ENCODE measurements at places on chromosomes 2 and 18.

- no peak for DNase-seq
These were observed 4.0 kb downstream of the B4GALT6 start for GRCh38 chr18:31680433-31680811.

GRCh38 chr2:3430172-3430571 is 50.7 kb downstream of the TRAPPC12 start:
- no peak for DNase-seq

DNA sequence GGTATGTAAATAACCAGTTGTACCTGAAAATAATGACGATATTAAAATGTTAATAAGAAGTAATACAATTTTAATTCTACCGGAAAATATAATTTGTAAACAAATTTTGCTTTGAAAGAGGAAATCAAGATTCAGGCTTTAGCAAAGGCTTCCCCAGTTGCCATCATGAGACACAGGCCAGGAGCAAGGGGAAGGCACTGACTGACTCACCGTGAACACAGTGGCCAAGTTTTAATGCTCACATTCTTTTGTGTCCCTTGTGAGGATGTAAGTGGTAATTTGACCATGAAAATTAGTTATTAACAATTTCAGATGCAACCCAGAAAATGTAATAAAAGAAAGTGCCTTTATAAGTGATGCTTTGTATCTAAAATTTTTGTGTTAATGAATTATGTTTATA is 164.1 kb downstream of the GREB1L start:
- no peak for DNase-seq

DNA sequence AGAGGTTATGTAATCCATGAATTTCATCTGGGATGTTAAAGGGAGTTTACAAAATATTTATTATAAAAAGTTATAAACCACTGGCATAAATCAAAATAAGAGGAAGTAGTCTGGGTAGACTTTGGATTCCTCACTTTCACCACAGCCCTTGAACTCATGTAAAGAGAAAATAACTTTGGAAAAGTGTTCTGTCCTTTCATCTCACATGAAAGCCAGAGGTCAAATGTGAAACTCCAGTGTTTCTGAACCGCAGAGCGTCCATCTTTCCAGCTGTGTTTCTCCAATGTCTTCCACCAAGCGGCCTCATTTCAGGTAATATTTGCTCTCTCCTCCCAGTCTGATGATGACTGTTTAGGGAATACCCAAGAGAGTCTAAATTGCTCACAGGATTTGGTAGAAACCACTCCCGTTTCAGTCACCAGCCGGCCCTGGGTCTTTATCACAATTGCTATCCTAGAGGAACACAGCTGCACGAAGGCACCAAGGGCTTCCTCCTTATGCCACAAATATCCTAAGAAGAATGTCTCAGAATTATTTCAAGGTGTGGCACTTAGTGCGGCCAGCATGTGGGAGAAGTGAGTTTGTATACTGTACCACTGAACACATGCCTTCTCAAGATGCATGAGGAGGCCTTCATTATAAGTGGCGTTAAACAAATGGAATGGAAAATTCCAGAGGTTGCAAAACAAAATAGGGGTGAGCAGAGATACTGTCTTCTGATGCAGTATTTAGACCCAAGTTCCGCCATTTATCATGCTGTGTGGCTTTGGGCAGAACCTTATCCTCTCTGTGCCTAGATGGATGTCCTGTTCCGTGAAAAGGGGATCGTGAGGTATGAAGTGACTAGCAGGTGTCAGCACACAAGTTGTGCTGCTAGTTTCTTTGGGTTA is 63.8 kb downstream of the ACTR2 start:
- DNase-seq, result no peak

DNA sequence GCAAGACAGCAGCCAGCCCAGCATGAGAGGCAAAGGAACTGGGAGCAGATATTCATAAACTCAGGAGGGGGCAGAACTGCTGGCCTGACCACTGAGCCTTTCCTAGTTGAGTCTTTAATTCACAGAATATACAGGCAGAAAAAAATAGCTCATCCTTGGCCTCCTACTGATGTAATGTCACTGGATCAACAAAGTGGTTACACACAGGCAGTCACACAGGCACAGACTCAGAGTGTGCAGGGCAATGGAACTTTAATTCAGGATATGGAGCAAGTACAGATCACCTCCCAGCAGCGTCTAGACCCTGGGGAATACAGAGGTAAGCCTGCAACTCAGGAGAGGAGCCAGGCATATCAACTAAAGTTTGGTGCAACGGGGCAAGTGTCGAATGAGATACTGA is 75.4 kb downstream of the TNP1 start:
- no peak for DNase-seq

- no peak for DNase-seq
These were observed 9.2 kb downstream of the USP37 start for GRCh38 chr2:218558986-218559385.

DNA sequence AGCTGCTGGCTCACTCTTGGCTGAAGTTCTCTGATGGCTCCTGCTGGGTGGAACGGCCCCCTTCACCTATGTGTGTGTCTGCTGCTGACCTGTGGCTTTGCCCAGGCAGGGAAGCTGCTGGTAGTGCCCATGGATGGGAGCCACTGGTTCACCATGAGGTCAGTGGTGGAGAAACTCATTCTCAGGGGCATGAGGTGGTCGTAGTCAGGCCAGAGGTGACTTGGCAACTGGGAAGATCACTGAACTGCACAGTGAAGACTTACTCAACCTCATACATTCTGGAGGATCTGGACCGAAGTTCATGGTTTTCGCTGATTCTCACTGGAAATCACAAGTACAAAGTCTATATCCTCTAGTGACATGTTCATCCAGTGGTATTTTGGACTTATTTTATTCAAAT is 13.9 kb upstream of the UGT1A8 start:
- DNase-seq, result no peak

DNA sequence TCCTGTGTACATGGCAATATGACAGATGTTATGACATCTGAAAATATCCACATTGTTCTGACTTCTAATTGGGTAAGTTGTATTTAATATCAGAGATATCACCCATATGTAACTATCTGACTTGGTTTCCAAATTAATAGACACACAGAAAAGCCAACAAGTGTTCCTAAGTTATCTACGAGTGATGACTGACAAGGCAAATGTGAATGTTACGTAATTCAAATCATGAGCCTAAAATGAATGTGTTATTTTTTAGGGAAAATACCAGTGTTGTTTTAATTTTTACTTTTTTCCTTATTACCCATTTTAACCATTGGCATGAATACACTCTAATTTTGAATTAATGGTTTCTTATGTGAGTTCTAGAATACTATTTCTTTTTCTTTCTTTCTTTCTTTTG is 15.8 kb upstream of the PNO1 start:
- DNase-seq, result no peak

- DNase-seq, result no peak
These were observed 3.3 kb upstream of the SRSF7 start for GRCh38 chr2:38754506-38754905.

- no peak for DNase-seq
These were observed 473.5 kb downstream of the RIT2 start for GRCh38 chr18:42641996-42642395.

DNA sequence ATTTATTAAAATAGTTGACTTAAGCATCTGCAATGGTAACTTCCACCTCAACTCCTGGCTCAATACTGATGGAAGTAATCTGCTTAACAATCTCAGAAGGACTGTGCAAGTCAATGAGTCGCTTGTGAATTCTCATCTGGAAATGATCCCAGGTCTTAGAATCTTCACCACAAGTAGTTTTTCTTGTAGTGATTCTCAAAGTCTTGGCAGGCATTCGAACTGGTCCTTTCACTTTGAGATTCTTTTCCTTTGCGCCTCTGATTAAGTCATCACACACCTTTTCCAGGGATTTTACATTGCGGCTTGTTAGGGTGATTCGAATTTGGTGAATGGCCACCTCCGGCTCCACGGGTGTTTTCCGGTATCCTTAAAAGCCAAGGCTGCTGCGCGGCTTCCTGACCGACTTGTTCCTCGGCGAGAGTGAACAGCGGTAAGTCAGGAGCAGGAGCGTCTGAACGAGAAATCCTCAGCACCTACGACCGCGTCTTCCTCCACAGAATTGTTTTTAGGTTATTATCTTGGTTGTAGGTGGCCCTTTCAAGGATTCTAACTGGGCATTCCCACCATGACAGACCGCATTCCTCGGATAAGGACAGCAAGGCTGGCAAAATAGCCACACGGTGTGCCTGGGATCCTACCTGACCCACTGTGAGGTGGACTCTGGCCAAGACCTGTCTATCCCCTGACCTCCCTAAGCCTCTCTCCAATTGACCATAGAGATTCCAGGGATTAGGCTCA is 23.8 kb upstream of the SLC20A1 start:
- DNase-seq, result peak; percentile 26

GRCh38 chr2:226730481-226730880 is 69.1 kb downstream of the IRS1 start:
- DNase-seq, result no peak

GRCh38 chr2:30786923-30787685 is 20.1 kb downstream of the CAPN13 start:
- DNase-seq, result no peak

DNA sequence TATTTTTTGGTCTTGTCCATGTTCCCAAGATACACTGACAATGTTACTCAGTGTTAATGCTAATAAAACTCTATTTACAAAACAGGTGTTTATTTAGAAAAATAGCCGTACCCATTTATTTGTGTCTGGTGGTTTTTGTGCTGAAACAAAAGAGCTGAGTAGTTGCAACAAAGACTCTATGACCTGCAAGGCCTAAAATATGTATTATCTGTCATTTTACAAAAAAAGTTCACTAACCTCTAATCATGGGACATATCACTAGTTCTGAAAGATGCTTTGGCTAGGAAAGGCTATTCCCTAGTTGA is 59.2 kb upstream of the SLC25A52 start:
- no peak for DNase-seq

- no peak for DNase-seq
These were observed 15.6 kb downstream of the PLCD4 start for GRCh38 chr2:218623366-218623705.

GRCh38 chr18:45481821-45482220 is 133.5 kb upstream of the SLC14A2 start:
- no peak for DNase-seq

- DNase-seq, result no peak
These were observed 231.9 kb upstream of the FN1 start for GRCh38 chr2:215667585-215668377.

DNA sequence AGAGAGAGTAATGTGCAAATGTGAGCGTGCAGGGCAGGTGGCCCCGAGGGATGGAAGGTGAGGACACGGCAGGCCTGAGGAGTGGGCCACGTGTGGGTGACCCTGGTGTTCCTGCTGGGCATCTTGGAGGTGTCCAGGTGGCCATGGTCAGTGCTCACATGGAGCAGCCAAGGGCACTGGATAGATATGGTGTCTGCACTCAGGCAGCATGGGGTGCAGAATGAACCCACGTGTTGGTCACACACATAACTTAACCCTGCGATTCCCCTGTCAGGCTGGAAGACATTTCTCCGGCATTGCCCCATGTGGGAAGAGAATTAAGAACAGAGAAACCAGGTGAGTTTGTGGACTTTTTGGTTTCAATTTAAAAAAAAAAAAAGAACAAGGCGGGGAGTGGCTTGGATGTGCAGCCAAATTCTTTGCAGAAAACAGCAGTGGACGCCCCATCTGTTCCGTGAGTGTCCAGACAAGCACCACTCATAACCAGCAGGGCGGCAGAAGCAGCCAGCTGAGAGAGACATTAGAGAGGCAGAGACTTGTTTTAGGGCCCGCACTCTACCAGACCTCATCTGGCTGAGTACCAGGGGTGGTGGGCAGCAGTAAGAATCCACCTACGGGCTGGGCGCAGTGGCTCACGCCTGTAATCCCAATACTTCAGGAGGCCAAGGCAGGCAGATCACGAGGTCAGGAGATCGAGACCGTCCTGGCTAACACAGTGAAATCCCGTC is 249.8 kb downstream of the ACKR3 start:
- DNase-seq, result no peak

GRCh38 chr2:225091336-225091735 is 49.1 kb upstream of the DOCK10 start:
- DNase-seq, result no peak

DNA sequence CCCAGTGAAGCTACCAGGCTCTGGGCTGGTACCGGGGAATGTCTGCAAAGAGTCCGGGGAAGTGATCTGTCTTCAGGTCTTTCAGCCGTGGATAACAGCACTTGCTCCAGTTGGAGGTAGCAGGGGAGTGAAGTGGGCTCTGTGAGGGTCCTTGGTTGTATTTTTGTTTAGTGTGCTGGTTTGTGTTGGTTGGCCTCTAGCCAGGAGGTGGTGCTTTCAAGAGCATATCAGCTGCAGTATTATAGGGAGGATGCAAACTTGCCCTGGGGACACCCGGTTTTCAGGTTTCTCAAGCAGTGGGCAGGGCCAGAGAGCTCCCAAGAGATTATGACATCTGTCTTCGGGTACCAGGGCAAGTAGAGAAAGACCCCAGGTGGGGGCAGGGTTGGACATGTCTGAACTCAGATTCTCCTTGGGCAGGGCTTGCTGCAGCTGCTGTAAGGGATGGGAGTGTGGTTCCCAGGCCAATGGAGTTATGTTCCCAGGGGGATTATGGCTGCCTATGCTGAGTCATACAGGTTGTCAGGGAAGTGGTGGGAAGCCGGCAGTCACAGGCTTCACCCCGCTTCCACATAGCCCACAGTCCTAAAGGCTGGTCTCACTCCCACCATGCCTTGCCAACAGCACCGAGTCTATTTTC is 34.4 kb downstream of the ACAA2 start:
- no peak for DNase-seq

DNA sequence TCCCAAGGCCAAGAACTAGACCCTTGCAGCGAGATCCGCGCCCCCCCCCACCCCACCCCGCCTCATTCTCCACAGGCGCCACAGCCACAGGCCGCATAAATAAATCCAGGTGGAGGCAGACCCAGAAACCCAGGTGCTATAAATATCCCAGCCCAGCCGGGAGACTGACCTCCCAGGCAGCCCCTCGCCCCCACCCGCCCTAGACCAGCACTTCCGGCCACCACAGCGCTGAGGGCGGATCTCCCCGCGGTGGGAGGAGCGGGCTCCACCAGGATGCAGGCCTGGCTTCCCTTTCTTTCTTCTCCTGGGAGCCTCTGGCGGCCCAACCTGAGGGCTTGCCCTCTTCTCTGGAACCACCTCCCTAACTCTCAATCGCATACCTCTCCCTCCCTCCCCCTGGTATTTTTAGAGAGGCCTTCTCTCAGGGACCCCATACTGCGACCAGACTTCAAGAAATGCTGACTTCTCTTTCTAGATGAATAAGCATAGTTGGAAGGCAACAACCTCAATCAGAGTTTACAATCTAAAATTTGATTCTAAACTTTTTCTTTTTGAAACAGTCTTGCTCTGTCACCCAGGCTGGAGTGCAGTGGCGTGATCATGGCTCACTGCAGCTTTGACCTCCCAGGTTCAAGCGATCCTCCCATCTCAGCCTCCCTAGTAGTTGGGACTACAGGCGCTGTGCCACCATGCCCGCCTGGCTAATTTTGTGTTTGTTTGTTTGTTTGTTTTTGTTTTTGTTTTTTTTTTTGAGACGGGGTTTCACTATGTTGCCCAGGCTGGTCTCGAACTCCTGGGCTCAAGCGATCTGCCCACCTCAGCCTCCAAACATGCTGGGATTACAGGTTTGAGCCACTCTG is 55.0 kb downstream of the PKDCC start:
- DNase-seq, result peak; percentile 65

GRCh38 chr18:13308369-13308768 is 89.8 kb downstream of the LDLRAD4 start:
- peak; percentile 30 for DNase-seq

GRCh38 chr2:73133566-73134197 is 20.9 kb upstream of the RAB11FIP5 start:
- DNase-seq, result no peak

All from naive thymus-derived CD8-positive, alpha-beta T cell (primary cell).